Transverse colon (tissue), 4 donors: ENCODE measurements at places on chromosomes 4 and X. TPM values are rescaled to one million over a fixed set of nuclear protein-coding genes. Genes with fewer than 3 reads are reported as not detected.

GUF1 gene
- 49.8 TPM for total RNA-seq

DKK2 gene
- not detected for total RNA-seq

PRRG1 gene
- total RNA-seq = 14.6 TPM

PABPC1L2A gene
- total RNA-seq = not detected

TMA16 gene
- 22.0 TPM for total RNA-seq

RASSF6 gene
- total RNA-seq = 45.9 TPM

HDAC6 gene
- total RNA-seq = 105 TPM

SLITRK4 gene
- not detected for total RNA-seq

- no peaks in the 10 kb centered on the region for H3K36me3 ChIP-seq
- peak overlapping the region; percentile 93 for H3K27ac ChIP-seq
- no peak for DNase-seq
- no peaks in the 10 kb centered on the region for H3K27me3 ChIP-seq
- H3K4me1 ChIP-seq = peaks cover 14% of the 10 kb centered on the region
Observed at GRCh38 chr4:48831532-48832030, 693 bp downstream of the OCIAD1 start.

- no peaks in the 10 kb centered on the region for H3K27me3 ChIP-seq
- DNase-seq = no peak
Observed at GRCh38 chrX:27998666-27999065, 17.4 kb upstream of the DCAF8L1 start.

GRCh38 chr4:188042191-188042590 is 46.6 kb downstream of the ZFP42 start:
- no peaks in the 10 kb centered on the region for H3K36me3 ChIP-seq
- no peak for DNase-seq
- H3K27me3 ChIP-seq = no peaks in the 10 kb centered on the region
- no peaks in the 10 kb centered on the region for H3K4me1 ChIP-seq
- H3K4me3 ChIP-seq = no peak overlapping the region
- H3K27ac ChIP-seq = no peak overlapping the region

- no peak for DNase-seq
- no peak overlapping the region for H3K4me3 ChIP-seq
- H3K4me1 ChIP-seq = peaks cover 47% of the 10 kb centered on the region
- no peaks in the 10 kb centered on the region for H3K27me3 ChIP-seq
Observed at GRCh38 chrX:40085714-40086113, 12.0 kb downstream of the BCOR start.

GRCh38 chr4:159430896-159431295 is 328.0 kb downstream of the RAPGEF2 start:
- H3K4me3 ChIP-seq = no peak overlapping the region
- no peaks in the 10 kb centered on the region for H3K4me1 ChIP-seq
- no peaks in the 10 kb centered on the region for H3K36me3 ChIP-seq
- H3K27me3 ChIP-seq = no peaks in the 10 kb centered on the region
- no peak for DNase-seq

- H3K4me1 ChIP-seq = no peaks in the 10 kb centered on the region
- H3K27ac ChIP-seq = no peak overlapping the region
- no peak overlapping the region for H3K4me3 ChIP-seq
- no peaks in the 10 kb centered on the region for H3K36me3 ChIP-seq
- no peak for DNase-seq
- H3K27me3 ChIP-seq = no peaks in the 10 kb centered on the region
Observed at GRCh38 chr4:22999419-22999818, 306.7 kb downstream of the GBA3 start.
